ENCODE measurements at places on chromosomes 16 and 17.

- DNase-seq: no peak
These were observed 12.5 kb upstream of the C1QTNF8 start for GRCh38 chr16:1108299-1109252.

DNA sequence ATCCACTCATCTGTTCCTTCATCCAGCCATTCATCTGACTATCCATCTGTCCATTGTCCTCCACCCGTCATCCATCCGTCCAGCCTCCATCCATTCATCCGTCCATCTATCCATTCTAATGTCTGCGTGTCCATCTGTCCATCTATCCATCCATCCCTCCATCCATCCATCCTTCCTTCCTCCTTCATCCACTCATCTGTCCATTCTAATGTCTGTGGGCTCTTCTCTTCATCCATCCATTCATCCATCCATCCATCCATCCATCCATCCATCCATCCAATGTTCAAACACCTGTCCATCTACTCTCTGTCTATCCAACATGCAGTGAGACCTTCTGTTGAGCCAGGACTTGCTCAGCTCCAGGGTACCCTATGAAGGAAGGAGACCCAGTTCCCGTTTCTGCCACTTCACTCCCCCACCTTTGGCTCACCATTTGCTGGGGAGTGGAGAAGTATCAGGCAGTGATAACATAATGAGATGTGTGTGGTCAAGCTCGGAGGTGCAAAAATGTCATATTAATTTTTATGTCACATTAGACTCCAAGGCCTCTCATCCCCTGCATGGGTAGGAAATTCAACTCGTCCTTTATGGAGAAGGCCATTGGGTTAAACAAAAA lies 36.5 kb upstream of the ADGRG1 start:
- DNase-seq: no peak

GRCh38 chr17:75447951-75448856 lies 8.2 kb upstream of the TMEM94 start:
- no peak for DNase-seq

DNA sequence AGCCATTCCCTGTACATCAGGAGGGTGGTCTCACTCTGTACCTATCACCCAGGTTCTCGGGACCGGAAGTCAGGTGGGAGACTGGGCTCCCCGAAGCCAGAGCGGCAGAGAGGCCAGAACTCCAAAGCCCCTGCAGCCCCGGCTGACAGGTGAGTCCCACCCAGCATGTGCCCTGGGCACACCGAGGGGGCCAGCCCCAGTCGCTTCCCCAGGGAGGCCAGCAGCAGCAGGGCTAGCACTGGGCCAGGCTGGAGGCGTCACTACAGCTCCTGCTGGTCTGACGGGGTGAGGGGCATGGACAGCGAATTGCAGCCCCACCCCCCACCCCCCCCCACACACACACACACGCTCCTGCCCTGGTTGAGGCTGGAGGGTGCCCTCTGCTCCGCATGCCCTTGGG lies 7.9 kb upstream of the IL17C start:
- DNase-seq: no peak

DNA sequence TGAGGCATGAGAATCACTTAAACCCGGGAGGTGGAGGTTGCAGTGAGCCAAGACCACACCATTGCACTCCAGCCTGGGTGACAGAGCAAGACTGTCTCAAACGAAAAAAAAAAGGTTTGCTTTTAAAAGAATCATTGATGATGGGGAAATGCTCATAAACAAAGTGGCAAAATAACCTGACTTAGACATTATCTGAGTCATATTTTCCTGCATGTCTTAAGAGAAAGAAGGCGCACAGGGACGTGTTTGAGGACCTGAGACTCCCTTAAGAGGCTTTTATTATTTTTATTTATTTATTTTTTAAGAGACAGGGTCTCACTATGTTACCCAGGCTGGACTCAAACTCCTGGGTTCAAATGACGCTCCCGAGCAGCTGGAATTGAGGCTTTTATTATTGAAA lies 5.7 kb upstream of the PRPSAP1 start:
- no peak for DNase-seq

- no peak for DNase-seq
These were observed 998 bp upstream of the SRSF1 start for GRCh38 chr17:58007781-58008706.
